ENCODE measurements at places on chromosomes 3 and 15. TPM values are rescaled to one million over a fixed set of nuclear protein-coding genes. Genes with fewer than 3 reads are reported as not detected.

DNA sequence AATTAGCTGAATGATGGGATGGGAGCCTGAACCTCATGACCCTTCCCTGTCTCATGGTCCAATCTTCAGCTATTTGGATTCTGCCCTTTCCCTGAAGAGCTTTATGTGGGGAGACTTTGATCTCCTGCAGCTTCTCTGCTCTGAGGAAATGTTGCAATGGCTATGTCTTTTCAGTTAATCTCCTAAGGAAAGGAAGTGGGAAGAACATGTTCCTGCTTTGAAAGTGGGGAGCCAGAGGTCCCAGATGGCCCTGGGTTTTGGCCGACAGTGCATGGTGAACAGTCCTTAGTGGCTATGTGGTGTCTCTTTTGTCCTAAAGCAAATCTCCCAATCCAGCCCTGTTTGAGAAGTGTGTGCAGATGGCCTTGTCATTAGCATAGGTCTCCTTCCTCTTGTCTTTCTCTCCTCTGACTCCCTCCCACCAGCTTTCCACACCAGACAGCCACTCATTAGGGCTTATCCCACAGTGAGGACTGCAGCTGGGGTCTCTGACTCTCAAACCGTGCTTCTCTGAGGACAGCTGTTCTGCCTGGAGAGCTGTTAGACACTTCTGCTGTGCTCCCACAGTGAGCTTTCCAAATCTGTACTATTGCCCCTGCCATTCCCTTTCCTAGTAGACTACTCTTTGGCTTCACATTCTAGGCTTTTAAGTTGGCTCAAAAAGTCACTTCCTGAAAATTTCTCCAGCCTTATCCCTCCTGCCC, 365.8 kb upstream of the UMPS start:
- no peak for DNase-seq

GRCh38 chr3:58164199-58164879, 46.4 kb downstream of the DNASE1L3 start:
- peak; percentile 57 for DNase-seq

GRCh38 chr3:10396083-10396482, 75.2 kb upstream of the SEC13 start:
- DNase-seq = no peak

PPARG gene
- 34.4 TPM for total RNA-seq

- no peak for DNase-seq
Observed at GRCh38 chr3:58206406-58207011, 4.3 kb downstream of the DNASE1L3 start.

CSTA gene
- total RNA-seq = 18.1 TPM

DNA sequence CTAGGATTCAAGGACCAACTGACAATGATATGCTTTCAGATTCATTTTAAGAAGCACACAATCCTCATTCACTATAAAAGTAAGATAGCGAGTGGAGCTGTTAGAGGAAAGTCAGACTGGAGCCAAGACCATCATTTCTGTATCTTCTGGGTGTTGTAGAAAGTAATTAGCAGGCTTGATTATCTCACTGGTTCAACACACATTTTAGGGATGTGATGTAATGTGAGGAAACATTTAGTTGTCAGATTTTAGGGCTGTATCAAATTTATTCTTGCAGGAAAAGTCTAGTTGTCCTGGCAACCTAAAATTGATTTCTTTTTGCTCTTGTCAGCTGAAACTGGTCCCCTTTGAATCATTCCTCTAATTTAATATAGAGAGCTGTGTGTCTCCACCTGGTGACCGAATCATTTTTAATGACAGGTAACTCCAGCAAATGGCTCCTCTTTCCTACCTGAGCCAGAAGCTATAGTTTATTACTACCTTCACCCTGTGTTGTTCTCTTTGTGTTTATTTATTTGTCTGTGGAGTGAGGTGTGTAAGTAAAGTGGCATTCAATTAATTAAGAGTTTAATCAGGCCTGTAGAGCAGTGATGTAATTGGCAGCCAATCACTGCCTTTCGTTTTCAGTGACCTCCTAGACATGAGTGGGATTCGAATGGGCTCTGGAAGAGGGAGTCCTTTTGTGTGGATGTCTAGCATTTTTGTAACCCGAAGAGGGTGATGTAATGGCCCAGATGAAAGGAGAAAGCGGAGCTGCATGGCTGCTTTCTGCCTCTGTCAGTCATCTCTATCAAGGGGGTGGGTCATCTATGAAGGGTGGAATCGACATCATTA, 125.8 kb downstream of the LPP start:
- no peak for DNase-seq

GRCh38 chr3:66041116-66041515, 2.4 kb upstream of the MAGI1 start:
- DNase-seq = no peak

TMCO5A gene
- not detected for total RNA-seq

ACP3 gene
- 2.5 TPM for total RNA-seq

- DNase-seq = no peak
Observed at GRCh38 chr15:35330916-35331315, 215.0 kb downstream of the DPH6 start.

- DNase-seq = no peak
Observed at GRCh38 chr3:193499136-193499770, 55.4 kb downstream of the ATP13A4 start.

TRIM71 gene
- 0.43 TPM for total RNA-seq

DNA sequence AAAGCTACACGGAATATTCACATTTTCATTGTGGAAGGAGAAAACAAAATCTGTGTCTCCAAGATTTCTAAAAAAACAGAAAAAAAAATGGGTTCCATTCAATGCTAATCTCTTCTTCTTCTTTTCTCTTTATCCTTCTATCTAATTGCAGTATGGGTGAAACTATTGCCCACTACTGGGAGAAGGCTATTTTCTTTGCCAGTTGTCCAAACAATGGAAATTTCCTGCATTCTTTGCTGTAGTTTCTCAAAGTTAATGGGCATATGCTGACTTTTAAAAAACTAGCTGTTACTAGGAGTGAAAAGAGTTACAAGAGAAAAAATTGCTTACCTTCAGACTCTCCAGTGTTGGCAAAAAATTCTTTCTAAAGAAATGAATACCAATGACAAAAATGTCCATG, 179.3 kb upstream of the ANKRD28 start:
- DNase-seq = no peak

LRRC31 gene
- not detected for total RNA-seq

DNA sequence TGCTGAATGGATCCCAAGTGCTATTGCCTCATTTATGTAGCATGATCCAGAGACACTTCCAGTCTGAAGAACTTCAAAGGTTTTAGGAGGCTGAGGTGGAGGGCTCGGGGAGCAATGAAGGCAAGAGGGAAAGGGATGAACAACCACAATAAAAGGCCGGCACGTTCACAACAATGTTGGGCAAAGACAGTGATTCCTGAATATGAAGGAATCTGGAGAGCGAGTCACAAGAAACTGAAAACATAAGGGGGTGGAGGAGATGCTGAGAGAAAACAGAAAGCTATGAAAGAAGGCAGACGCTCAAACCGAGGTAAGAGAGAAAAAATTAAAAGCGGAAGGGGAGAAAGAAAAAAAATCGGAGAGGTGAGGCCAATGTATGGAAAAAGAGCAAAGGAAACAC, 120.1 kb downstream of the GREM1 start:
- DNase-seq = no peak

- DNase-seq = no peak
Observed at GRCh38 chr3:156300929-156301840, 180.8 kb downstream of the KCNAB1 start.

GRCh38 chr15:41544650-41545015, 576 bp upstream of the RPAP1 start:
- peak; percentile 37 for DNase-seq

DNA sequence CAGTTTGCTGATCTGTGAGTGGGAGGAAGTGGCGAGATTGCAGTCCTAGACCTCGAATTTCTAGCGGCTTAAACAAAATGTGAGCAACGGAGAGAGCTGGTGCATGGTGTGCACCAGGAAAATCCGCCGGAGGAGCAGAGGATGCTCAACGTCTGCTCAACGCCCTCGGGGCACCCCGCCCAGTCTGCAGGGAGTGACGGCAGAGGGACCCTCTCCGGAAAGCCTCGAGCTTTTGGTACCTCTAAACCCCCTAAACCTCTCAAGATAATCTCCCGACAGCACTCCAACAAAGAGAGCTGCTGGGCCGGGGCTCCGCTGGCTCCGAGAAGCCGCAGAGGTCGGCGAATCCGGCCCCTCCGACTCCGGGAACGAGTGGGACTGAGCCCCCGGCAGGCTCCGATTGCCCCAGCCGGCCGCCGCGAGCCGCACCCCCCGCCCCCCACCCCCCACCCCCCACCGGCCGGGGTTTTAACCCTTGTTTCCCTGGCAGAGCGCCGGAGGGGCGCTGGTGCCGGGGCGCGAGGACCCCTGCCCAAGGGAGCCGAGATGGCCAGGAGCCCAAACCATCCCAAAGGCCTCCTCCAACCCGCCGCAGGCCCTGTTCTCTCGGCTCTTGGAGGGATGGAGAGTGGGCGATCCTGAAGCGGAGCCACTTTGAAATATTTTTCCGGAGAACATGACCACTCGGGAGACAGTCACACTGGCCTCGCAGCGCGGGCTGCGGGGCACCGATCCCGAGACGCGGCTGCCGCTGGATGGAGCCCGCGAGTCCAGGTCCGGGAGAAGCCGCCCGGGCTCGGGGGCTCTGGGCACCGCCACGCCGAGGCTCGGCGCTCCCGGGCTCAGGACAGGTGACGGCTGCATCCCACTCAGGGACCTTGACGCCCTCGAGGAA, 1.5 kb downstream of the MEGF11 start:
- peak; percentile 53 for DNase-seq

TP63 gene
- 0.69 TPM for total RNA-seq

- no peak for DNase-seq
Observed at GRCh38 chr15:33411596-33412540, 101.1 kb downstream of the RYR3 start.

DNA sequence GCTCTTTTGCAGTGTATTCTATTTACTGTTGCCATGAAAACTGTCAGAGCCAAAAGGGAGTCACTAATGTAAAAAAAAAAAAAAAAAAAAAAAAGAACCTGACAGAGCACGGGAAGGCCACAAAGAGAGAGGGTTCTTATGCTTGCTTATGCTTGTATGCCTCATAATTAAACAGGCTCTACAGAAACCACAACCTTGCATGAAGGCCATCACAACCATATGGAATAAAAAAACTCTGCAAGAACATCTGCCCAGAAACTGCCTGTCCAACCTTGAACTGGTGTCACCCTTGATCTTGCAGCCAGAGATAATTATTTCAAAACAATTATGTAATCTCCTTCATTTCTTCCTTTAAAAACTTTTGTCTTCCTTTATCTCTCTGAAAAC, 50.1 kb downstream of the CFAP20DC start:
- no peak for DNase-seq

DNA sequence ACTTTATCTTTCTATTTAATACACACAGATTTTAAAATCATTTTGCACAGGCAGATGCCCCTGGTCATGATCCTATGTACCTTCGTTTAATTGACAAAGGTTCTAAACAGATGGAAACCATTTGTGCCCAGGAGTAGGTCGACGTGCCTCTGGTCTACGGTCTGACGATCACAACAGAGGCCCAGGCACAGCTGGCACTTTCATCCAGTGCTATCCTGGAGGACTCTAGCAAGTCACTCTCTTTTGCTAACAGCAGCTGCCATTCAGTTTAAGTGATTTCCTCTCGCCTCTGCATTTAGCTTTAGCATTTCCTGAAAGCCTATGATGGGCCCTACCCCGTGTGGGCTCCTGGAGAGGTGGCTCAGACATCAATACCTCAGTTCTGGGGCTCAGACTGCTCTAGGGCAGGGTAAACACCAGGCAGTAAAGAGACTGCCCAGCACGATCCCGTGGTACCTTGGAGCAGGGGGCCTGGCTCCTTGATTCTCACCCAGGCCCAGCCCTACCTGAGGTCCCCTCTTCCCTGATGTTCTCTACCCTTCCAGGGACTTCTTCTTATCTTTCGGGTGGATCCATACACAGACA, 83.2 kb upstream of the SNRPA1 start:
- no peak for DNase-seq

- no peak for DNase-seq
Observed at GRCh38 chr15:71189718-71190117, 74.4 kb downstream of the THSD4 start.

- no peak for DNase-seq
Observed at GRCh38 chr3:106103383-106103782, 234.6 kb upstream of the CBLB start.

PAQR9 gene
- total RNA-seq = not detected

- DNase-seq = no peak
Observed at GRCh38 chr3:71018799-71019198, 564.7 kb downstream of the FOXP1 start.

ZBTB47 gene
- total RNA-seq = 17.6 TPM

DNA sequence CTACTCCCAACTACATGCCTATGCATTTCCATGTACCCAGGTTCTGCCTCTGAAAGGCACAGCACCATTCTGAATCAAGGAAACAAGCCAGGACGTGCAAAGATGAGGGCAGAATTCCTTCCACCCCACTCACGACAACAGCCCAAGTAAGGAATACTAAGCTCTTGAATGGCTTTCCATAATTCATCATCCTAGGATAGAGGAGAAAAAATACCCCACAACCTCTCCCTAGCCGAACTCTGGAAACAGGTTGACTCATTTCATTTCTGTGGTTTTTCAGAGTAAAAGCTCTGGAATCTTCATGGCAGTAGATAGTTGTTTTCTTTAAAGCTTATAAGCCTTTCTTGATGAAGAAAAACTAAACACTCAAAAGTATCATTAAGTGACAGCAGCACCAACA, 77.8 kb downstream of the PDZRN3 start:
- no peak for DNase-seq

CKMT1A gene
- 0.40 TPM for total RNA-seq

DNA sequence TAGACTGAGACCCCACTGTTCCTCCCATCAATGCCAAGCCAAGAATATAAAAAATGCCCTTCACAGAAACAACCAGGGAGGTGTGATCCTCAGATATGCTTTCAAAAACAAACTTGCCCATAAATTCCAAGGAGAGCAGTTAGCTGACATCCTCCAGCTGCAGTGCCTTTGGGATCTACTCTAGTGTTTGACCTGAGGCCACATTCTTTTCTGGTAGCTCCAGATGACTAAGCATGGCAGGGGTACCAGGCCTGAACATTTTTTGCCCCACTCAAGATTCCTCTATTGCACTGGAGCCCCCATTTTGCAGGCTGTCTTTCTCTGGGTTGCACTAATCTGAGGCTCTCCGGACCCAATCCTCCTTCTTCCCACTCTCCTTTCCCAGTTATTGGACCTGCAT, 27.9 kb upstream of the ACP3 start:
- DNase-seq = no peak
